ENCODE measurements at places on chromosomes 5 and 9.

DNA sequence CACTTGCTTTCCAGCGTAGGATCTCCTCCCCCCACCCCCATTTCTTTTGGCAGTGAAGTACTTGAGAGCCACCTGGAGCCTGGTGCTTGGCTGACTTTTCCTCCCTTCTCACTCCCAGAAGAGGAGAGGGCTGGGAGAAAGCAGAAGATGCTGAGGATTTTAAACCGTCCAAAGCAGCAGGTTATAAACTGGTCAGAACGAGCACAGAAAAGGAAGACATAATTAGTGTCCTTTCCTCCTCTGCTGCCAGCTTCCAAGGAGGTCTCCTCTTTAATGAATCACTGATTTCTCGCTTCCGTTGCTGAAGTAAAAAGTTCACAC is 563 bp upstream of the FGF10 start:
- DNase-seq = no peak

GRCh38 chr5:6730407-6730806 is 17.2 kb downstream of the TENT4A start:
- DNase-seq = no peak

DNA sequence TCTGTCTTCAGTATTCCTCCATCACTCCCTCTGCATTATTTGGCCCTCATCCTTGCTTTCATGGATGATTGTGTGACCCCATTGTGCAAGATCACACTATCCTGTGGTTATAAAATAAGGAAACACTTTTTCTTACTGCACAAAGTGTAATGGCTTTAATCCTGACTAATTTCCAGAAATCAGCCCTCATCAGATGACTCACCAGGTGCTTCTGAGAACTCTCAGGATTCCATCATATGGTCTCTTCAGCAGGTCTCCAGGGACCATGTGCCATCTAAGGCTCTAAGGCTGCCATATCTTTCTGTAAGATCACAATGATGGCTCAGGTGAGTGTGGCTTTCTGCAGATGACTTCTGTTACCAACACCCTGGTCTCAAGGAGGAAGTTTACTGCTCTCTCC is 27.3 kb upstream of the FER start:
- DNase-seq = no peak

DNA sequence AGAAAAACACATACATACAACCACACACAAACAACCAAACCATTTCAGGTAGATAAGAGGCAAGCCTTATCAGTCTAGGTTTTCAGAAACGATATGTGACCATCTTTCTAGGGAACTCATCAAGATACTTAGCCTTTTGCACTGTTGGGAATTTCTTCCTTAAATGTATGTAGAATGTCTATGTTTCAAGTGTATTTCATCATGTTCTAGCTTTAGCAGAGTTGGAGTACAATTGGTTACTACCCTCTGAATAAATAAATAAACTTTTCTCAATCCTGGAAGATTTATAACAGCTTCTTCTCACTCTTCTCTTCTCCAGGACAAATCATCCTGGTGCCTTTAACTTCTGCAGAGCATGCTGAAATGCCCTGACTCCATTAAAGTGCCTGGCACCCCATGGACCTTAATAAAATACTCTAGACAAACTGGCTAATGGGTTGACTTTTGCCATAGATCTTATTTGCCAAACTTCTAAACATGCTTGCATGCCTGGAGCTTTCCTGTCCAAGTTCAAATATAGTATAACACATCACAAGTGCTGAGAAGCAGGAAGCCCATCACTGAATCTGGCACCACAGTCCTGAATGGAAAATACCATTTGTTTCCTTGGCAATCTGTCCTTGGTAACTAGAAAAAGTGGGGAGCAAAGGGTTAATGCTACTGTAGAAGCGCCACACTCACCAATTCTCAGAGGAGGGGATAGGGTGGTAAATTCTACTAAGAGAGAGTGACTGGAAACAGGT is 33.1 kb upstream of the ZNF462 start:
- DNase-seq = no peak

GRCh38 chr5:79241535-79241979 is 5.6 kb downstream of the JMY start:
- DNase-seq = no peak

DNA sequence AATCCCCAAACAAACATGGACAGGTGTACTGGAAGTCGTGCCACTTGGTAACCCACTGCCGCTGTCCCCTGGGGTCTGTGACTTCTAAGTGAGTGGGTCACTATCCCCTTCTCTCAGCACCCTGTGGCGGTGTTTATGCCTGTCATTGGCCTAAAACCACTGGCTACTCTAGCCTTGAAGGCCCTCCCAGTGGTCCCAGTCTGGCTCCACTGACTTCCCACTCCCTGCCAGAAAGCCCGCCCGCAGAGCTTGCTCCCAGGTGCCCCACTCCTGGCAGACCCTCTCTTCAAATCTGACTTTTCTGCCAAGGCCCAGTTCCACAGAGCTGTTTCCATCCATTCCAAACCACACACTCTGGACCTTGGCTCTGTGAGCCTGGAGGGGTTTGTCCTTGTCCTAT is 274.5 kb downstream of the HSPA4 start:
- no peak for DNase-seq
